ENCODE measurements at places on chromosomes 5 and 9. TPM values are rescaled to one million over a fixed set of nuclear protein-coding genes. Genes with fewer than 3 reads are reported as not detected.

The ALDOB gene
- not detected for total RNA-seq

The GADD45G gene
- total RNA-seq = 16.1 TPM

The LCN2 gene
- not detected for total RNA-seq

The PCDHA3 gene
- not detected for total RNA-seq

All from CD4-positive, alpha-beta T cell (primary cell).